HCT116 (cell line): ENCODE measurements at places on chromosomes 1 and 21.

GRCh38 chr1:91653183-91653582, 152.5 kb downstream of the CDC7 start:
- DNase-seq = no peak

DNA sequence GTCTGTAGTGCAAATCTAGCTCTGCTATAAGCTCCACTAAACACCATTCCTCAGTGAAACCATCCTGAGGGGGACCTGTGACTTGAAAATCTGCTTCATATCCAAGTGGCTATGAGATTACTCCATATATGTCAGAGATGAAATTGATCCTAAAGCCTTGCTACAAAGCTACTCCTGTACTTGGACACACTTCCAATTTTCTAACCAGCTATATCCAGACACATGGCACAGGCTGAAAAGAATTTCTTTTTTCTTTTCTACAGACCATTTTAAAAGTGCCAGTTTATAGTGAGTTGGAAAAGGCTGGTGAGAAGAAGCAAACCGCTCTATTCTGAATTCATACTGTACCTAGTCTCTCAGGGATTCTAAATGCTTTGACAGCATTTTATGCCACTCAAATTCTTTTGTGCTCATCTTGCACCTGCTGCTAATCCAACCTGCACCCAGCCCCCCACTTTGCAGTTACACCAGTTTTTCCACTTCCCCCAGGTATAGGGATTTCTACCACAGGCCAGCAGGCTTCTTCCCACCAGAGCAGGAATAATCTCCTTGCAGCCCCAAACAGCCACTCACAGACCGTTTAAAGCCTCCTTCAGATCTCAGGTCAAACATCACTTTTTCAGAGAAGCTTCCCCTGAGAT, 112.5 kb downstream of the RERE start:
- no peak for DNase-seq

- DNase-seq = no peak
Measured at GRCh38 chr1:169395955-169396354, 28.0 kb downstream of the BLZF1 start.

GRCh38 chr1:210292231-210292871, 36.4 kb upstream of the HHAT start:
- DNase-seq = peak; percentile 26

- DNase-seq = peak; percentile 40
Measured at GRCh38 chr1:67831850-67832513, 1.3 kb downstream of the GNG12 start.

- DNase-seq = no peak
Measured at GRCh38 chr1:245232931-245233330, 78.1 kb downstream of the KIF26B start.

GRCh38 chr1:168119750-168120149, 17.0 kb downstream of the GPR161 start:
- DNase-seq = no peak

- no peak for DNase-seq
Measured at GRCh38 chr21:25879203-25879602, 144.4 kb downstream of the GABPA start.

DNA sequence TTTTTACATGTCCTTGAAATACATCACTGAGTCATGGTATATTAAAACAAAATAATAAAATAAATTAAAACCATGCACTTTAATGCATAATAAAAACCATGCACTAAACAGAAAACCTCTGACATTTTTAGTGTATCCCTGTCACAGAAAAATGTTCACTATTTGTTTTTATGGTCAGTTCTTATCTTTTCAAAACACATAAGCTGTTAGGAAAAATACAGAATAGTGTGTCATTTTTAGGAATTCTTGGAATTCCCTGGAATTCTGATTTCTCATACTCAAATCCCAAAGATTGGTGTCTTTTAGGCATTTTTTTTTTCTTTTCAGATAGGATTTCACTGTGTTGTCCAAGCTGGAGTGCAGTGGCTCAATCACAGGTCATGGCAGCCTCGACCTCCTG, 25.1 kb upstream of the TINAGL1 start:
- DNase-seq = no peak

DNA sequence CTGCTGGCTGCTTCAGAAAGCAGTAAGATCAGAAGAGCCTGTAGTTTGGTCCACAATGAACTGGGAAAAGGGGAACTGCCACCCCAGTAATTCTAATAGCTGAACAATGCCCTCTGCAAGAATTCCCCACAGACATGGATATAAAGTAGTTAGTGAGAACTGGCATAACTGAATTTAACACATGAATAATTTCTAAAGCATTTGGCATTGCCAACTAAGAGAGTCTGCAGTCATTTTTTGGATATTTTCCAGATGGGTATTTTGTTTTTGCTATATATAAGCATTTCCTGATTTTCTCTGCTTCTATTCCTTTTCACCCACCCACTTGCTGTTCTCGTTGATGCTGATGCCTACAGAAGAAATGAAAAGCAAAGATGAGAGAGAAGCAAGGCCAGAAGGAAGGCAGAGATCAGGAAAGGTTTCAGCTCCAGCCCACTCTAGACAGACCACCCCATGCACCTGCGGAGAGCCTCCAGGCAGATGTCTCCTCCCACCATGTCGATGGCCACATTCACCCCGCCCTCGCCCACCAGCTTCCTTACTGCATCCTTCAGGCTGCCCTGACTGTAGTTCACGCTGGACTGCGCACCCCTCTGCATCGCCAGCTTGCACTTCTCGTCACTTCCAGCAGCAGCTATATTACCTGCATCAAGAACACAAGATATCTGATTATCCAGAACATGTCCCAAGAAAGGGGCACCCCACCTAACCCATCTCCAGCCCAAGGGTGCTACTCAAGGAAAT, 55.9 kb upstream of the SEC16B start:
- DNase-seq = no peak

GRCh38 chr21:26148071-26148839, 22.3 kb downstream of the APP start:
- DNase-seq = no peak

- DNase-seq = no peak
Measured at GRCh38 chr1:208254376-208254775, 10.2 kb upstream of the PLXNA2 start.

DNA sequence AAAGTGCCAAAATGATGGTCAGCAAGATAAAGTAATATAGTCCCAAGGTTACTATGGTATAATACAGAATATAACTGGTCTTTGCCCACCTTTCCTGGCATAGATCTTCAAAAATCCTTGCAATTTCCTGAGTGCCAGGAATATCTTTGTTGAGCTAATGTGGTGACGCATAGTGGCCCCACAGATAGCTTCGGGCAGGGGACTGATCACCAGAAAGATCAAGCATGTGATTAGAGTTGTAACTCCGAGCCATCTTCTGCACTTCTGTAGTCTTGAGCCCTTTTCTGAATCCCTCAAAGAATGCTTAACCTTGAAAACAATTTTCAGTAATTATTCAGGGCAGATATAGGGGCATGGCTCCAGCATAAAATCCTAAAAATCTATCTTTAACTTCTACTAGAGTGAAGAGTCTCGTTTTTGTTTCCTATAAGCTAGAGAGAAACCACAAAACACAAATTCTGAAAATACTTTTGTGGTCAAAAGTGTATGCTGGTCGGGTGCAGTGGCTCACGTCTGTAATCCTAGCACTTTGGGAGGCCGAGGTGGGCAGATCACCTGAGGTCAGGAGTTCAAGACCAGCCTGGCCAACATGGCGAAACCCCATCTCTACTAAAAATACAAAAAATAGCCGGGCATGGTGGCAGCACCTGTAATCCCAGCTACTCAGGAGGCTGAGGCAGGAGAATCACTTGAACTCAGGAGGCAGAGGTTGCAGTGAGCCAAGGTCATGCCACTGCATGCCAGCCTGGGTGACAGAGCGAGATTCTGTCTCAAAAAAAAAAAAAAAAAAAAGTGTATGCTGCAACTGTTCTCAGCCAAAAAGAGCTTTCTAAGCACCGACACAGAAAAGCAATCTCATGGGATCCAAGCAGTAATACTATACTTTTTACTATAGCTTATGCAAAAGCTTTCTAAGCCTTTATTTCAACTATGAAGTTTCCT, 62.8 kb downstream of the NVL start:
- no peak for DNase-seq

GRCh38 chr1:169945181-169945580, 51.5 kb upstream of the SCYL3 start:
- no peak for DNase-seq

DNA sequence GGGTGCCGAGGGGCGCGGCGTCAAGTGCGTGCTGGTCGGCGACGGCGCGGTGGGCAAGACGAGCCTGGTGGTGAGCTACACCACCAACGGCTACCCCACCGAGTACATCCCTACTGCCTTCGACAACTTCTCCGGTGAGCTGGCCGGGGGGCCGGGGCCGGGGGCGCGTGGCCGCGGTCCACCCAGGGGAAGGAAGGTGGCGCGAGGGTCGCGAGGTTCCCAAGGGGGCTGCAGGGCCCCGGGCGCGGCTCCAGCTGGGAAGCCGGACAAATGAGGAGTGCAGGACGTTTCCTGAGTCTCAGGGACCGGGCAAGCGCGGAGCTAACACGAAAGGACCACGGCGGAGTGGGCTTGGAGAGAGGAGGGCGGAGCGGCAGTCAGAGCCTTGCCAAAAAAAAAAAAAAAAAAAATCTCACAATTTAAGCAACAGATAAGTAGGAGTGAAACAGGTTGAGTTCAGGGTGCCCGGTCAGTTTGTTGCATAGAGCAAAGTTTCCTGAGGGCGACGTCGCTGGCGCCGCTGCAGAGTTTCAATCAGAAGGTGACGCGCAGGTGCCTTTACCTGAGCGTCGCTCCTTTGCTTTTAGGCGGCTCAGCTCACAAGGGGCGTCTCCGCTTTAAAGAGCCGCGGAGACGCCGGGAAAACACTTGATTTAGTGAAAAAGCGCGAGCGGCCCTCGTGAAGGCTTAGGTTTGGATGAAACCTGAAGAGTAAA, 750 bp downstream of the RHOU start:
- peak; percentile 18 for DNase-seq

DNA sequence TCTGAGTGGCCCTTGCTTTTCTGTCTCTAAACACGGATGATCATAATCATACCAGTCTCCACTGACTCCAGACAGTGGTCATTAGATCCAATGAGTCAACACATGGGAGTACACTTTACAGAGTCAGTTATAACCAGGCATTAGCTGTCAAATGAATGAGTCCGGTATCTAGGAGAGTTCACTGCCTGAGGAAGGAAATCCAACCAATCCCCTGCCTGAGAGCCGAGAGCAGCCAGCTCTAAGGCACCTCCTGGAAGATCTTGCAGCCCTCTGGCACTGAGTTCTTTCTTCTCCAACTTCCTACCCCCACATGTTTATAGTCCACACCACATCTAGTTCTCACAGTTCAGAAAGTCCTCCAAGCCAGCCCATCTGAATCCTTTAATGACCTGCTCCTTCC, 29.4 kb upstream of the RBM15 start:
- DNase-seq = no peak

GRCh38 chr1:2535455-2535854, 5.4 kb upstream of the HES5 start:
- no peak for DNase-seq

GRCh38 chr1:175297291-175297690, 104.7 kb upstream of the KIAA0040 start:
- DNase-seq = no peak

GRCh38 chr1:28296401-28297261, 32.2 kb upstream of the MED18 start:
- no peak for DNase-seq

DNA sequence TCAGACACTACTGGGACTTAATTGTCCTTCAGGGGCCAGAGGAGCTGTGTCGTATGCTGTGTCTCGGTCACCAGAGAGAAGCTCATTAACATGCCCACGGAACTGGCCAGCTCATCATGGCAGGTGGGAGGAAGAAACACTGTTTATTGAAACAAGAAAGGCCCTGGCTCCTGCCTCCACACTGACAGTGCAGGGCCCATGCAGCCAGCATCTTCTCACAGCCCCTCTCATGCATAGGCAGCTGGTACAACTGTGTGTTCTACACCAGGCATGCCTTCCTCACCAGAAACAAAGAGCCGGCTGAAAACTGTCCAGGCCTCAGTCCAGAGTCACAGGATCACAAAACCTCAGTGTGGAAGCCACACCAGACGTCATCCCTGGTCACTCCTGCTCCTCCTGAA, 106.0 kb downstream of the UBE2U start:
- no peak for DNase-seq

DNA sequence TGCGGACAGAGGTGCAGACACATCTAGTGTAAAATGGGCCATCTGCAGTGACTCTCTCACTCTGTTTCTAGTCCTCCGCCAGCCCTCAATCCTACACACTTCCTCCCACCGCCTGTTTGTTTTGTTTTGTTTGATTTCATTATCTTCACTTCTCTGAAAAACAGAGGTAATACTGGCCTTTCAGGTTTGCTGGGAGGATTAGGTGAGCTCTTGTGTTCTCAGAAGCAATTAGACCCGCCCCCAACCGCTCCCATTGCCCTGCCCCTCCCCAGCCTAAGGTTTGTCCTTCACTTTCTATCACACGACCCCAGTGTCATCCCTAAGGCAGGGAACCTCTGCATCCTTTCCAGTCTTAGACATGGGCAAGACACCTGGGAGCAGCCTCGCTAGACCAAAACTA, 43.2 kb upstream of the TACSTD2 start:
- no peak for DNase-seq

- no peak for DNase-seq
Measured at GRCh38 chr1:2383576-2383975, 7.8 kb downstream of the MORN1 start.

- DNase-seq = no peak
Measured at GRCh38 chr1:10059342-10059718, 26.6 kb downstream of the UBE4B start.

DNA sequence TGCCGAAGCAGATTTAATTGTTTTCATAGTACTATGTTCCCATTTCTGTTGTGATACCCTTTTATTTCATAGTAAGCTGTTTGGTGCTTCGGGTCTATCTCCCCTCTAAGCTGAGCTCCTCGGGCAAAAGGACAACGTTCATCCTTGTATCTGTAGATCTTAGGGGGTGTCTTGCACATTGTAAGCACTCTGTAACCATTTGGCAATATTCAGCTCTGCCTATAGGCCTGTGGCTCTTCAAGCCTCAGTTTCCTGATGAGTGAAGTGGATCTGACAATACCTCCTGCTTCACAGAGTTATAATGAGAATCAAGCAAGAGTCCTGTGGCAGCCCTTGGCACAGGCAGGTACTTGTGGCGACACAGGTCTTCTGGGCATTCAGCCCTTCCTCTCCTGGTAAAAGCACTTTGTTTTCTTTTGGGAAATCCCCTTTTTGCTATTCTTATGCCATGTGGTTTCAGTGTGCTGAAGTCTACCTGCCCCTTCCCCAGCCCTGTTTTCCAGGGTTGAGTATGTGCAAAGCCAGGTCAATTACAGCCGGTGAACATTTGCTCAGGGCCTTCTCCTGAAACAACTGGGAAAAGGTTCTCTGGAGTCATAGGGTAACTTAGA, 8.5 kb upstream of the EXO1 start:
- no peak for DNase-seq
